ENCODE measurements at places on chromosomes 3 and 15. TPM values are rescaled to one million over a fixed set of nuclear protein-coding genes. Genes with fewer than 3 reads are reported as not detected.

GRCh38 chr3:184338511-184338945, 1.1 kb downstream of the FAM131A start:
- DNase-seq: no peak

- peak; percentile 99 for DNase-seq
Measured at GRCh38 chr3:49723628-49724551, at the start of gene GMPPB. GMPPB (minus strand) TSS chr3:49723951; CDS start chr3:49723726, 225 bp downstream.

- DNase-seq: no peak
Measured at GRCh38 chr3:8503871-8504610, 2.4 kb downstream of the LMCD1 start.

- DNase-seq: no peak
Measured at GRCh38 chr3:51671734-51672475, 853 bp downstream of the TEX264 start.

- DNase-seq: no peak
Measured at GRCh38 chr3:184186184-184186901, at the start of gene ABCF3. ABCF3 (plus strand) TSS chr3:184186199; CDS start chr3:184186208, 9 bp downstream.

DNA sequence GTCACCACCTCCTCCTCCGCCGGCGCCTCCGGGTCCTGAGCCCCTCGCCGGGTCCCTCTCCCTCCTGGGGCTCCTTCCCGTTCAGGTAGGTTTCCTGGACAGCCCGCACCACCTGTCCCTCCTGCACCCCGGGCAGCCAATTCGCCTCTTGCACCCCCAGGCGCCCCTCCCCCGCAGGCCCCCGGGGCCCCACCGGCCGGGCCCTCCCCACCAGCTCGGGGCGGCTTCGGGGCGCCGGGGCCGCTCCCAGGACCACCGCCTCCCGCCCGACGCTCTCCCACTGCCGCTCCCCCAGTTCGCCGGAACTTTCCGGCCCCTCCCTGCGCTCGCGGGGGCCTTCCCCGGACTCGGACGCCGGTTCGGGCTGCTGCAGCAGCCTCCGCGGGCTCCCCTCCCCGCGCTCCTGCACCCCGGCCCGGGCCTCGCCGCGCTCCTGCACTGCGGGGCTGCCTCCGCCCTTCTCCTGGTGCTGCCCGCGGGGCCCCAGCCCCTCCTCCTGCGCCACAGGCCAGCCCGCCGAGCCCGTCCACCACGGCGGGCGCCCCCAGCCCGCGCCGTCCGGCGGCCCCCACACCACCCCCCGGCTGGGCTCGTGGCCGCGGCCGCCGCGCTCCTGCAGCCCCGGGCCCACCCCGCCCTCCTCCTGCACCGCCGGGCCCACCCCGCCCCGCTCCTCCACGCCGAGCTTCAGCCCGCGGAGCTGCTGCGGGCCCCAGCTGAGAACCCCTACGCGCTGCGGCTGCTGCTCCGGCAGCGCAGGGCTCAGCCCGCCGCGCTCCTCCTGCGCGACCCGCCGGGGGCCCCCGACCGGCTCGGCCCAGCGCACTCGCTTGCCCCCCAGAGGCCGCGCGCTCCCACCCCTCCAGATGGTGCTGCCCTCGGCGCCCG, 587 bp upstream of the TNK2 start:
- DNase-seq: no peak

- no peak for DNase-seq
Measured at GRCh38 chr3:74651292-74651691, 36.8 kb upstream of the CNTN3 start.

The PLA2G4E gene
- total RNA-seq: not detected

GRCh38 chr3:58899953-58900298, 149.9 kb downstream of the CFAP20DC start:
- no peak for DNase-seq

DNA sequence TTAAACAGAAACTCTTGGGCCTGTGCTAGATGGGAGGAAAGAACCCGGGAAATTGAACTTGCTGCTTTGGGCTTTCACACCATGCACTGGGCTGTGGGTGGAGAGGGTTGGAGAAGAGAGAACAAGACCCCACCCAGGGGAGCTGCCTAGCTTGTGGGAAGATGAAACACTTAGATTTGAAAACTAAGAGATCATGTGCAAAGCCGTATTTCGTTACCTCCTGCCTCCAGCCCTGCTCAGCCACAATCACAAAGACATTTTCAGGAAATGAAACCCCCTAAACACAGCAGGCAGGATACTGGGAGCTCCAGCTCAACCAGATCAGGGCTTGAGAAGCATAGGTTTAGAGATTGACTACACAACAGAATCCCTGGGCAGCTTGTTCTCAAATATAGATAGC, 183.0 kb upstream of the C2CD4B start:
- DNase-seq: no peak

The RTP1 gene
- not detected for total RNA-seq

The NR2E3 gene
- not detected for total RNA-seq

DNA sequence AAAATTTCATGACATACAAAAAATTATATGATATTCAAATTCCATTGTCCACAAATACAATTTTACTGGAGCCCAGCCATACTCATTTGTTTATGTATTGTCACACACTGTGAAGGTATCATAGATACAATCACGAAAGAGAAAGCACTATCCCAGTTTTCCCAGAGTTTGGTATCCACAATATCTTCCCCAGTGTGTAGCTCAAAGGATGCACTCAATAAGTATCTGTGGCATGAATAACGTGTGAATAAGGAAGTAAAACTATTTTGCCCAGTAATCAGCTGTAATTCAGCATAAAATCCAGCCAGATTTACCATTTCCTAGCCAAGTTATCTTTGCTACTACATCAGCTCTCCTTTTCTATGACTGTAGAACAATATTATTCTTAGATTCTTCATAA, 131.3 kb upstream of the KCNMB2 start:
- no peak for DNase-seq

DNA sequence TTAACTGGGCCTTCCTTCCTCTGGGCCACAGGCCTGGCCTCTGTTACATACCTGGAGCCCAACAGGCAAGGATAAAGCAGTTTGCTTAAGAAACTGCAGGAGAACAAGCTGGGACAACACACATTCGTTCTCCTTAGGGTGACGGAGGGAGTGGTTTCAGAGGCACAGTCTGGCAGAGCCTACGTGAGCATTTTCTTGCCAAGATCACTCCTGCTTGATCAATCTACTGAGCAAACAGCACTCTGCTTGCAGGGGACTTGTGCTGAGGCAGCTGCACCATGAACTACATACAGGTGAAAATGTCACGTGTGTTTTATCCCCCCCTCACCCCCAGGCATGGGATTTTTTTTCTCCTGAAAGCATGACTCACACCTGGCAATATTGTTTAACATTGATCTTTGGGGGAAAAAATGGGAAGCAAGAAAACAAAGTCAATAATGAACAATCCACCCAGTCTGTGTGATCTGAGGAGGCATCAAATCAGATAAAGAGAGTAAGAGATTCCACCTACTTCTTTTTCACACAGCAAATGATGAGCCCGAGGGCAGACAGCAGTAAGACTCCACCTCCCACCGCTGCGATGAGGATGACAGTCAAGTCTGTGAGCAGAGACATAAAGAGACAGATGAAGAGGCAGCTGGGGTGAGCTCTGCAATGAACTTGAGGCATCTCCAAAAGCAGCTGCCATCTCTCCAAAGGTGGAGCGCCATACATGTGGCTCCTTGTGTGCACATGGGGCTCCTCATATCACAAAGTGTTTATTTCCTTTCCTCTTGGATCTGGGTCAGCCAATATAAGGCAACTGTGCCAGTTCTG, 57.4 kb downstream of the CDCP1 start:
- DNase-seq: no peak

DNA sequence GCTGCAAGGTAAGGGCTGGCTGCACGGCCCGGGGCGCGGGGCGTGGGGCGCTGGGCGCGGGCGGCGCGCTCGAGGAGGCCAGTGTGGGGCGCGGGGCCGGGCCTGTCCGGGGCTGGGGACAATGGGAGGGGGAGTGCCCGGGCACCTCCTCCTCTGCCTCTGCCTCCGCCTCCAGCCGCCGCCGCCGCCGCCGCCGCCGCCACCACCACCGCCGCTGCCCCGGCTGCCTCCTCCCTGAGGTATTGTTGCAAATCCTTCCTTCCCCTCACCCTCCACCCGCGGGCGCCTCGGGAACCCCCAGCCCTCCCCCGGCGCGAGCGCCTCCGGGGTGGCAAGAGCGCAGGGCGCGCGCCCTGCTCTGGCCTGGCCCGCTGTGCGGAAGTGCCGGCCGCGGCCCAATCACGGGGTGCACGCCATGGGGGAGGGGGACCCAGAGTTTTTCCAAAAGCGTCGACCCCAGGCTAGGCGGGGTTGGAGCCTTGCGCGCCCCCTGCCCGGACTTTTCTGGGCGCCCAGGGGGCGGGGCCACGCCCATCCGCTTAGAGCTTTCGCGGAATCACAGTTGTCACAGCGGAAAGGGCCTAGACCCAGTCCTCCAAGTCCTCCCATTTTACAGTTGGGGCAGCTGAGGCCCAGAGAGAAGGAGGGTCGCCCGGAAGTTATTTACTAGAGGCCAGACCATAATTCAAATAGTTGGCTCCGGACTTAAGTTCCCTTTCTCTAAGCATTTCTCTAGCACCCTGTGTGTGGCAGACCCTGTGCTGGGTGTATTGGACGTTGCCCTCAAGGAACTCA, at the start of gene LPP:
LPP (plus strand) TSS at position 144 of the 795 bp plus-strand sequence. CDS start 251,964 bp downstream, outside the sequence.
- peak; percentile 93 for DNase-seq

- DNase-seq: no peak
Measured at GRCh38 chr3:82596805-82597204, 835.4 kb upstream of the GBE1 start.

The RAD18 gene
- total RNA-seq: 5.0 TPM

DNA sequence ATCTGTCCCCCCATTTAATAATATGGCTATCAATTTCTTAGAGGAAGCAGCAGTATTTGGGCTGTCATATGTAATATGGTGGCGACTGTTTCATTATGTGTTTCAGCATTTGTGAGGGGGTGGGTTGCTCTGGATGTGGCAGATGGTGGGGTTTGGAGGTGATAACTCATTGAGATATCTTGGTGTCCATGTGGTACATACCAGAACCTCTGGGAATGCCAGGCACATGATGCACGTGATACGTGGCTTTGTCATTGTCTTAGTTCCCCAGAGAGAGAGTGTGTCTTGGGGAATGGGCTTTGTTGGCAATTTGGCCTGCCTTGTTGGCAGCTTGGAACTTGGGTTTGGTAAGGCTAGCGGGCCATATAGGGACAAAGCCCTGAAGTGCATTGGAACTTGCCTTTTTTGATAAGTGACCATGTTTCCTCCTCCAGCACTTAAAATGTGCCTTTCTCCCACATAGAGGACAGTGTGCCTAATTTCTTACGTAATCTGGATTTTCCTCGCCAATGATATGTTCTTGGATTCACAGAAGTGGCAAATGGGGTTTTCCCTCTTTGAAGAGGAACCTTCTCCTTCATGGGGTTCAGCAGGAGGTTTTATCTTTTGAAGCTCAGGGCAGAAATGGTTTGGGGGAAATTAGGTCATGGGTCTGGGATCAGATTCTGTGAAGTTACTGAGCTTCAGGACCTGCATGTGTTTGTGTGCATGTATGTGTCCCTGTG, 79.5 kb downstream of the DNASE1L3 start:
- DNase-seq: no peak

- no peak for DNase-seq
Measured at GRCh38 chr3:123948449-123948848, 12.6 kb downstream of the CCDC14 start.

DNA sequence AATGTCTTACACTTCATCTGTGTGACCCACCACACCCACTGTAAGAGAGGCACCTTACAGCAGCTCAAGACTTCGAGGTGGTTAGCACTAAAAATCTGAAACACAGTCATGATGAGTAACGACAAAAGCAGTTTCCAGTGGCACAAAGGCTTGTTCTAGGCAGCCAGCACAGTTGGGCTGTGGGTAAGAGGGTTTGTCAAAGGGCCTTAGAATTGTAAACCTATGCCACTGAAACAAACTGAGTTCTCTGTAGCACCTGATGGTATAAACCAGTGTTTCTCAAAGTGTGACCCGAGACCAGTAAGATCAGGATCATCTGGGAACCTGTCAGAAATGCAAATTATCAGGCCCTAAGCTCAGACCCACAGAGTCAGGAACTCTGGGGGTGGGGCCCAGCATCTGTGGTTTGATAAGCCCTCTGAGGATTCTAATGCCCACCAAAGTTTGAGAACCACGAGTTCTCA, 36.5 kb downstream of the DAPK2 start:
- DNase-seq: no peak

DNA sequence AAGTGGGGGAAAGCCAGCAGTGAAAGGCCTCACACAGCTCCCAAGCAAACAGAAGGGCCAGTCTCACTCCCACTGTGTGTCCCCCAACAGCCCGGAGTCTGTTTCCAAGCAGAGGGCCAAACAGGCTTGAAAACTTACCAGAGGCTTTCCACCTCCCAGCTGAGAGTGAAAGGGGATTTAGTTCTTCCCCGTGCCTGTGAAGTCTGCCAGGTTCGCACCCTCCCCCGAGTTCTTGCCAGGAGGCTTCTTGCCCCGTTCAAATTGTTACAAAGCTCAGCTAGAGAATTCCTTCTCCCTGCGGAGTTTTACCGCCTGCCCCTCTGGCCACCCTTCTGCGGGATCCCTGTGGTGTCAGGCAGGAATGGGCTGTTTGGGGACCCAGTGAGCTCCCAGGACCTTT, 68.0 kb upstream of the WNT7A start:
- DNase-seq: no peak

DNA sequence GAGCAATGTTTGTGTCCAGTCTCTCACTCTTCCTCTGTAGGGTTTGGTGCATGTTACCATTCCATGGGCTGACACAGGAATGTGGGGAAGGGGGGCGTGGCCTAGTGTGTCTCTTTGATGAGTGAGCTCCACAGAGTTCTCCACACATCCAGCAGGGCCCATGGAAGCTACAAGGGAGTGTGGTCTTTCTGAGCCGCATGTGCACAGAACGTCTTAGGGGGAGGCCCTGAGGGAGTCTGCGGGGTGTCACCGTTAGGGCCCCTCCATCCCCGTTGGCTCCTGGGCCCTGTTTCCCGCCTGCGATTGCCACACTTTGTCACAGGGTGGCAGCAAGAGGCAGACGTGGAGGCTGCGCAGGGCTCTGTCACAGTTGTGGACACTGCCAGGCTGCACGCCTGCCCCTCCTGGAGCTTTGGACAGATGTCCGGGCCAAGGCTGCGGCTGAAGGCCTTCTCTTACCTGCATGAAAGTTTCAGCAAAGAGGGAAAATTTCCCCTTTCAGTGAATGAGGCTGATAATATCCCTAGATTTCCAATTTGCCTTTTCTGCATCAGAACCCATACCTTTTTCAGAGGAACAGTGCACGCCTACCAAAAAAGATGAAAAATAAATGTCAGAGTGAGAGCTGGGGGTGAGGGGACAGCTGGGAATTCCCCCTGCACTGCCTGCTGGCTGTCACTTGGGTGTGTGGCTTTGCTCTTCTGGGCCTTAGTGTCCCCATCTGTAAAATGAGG, 24.3 kb downstream of the CACNA2D3 start:
- DNase-seq: no peak

DNA sequence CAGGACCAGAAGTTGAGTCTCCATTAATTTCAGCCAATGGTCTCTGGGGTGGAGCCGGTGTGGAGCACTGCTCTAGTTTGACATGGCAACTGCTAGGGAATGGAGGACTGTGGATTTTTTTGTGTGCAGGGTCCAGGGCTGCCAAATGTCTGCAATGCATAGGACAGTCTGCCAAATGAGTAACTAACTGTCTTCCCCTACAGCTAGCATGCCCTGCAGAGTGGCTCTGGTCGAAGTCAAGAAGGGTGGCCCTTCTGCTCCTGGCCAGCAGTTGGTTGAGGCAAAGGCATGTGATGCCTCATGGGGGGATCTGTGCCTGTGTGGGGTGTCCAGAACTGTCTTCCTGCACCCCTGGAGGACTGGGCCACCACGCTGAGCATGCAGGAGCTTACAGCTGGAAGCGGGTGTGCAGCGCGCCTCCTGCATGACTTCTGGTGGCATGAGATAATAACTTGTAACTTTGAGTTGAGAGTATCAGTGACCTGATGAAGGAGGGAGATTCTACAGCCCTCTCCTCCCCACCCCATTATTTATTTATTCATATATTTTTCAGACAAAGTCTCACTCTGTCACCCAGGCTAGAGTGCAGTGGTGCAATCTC, 4.6 kb downstream of the TPRA1 start:
- DNase-seq: no peak

GRCh38 chr3:3615533-3615932, 183.7 kb upstream of the LRRN1 start:
- DNase-seq: no peak

All from esophagus muscularis mucosa (tissue), 4 donors.